ENCODE measurements at places on chromosomes 1 and 21. TPM values are rescaled to one million over a fixed set of nuclear protein-coding genes. Genes with fewer than 3 reads are reported as not detected.

DNA sequence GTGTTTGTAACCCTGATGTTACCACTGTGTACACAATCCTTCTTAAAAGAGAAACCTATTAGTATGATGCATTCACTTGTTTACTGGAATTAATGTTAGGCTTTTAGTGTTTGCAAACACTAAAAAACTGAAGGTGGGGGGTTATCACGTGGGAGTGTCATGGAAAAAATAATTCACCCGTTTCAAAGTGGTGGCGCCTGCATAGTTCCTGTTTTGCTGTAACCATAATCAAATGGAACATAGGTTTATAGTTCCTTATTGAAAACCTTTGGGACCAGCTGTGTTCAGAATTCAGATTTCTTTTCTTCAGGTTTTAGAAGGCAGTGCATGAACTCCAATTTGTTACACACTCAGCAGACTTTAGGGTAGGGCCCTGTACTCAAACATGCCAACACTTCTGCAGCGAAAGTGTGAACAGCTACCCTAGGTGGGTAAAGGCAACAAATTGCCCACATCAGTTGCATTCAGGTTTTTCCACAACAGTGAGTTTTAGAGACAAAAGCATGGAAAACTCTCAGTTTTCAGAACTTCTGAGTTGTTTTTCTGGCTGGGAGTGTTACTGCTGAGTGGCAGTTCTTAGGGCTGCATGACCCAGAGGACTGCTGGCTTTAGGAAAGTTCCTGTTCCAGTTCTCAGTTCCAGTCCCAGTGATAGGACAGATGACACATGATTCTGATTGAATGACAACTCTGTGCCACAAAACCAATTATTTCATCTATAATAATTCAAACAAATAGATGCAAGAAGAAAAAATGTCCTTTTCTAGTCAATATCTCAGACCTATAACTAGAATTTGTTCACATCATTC, 29.1 kb upstream of the IVNS1ABP start:
- peaks cover 9% of the 10 kb centered on the region for H3K4me1 ChIP-seq
- no peak overlapping the region for H3K4me3 ChIP-seq
- H3K27me3 ChIP-seq, result no peaks in the 10 kb centered on the region
- H3K27ac ChIP-seq, result no peak overlapping the region

DNA sequence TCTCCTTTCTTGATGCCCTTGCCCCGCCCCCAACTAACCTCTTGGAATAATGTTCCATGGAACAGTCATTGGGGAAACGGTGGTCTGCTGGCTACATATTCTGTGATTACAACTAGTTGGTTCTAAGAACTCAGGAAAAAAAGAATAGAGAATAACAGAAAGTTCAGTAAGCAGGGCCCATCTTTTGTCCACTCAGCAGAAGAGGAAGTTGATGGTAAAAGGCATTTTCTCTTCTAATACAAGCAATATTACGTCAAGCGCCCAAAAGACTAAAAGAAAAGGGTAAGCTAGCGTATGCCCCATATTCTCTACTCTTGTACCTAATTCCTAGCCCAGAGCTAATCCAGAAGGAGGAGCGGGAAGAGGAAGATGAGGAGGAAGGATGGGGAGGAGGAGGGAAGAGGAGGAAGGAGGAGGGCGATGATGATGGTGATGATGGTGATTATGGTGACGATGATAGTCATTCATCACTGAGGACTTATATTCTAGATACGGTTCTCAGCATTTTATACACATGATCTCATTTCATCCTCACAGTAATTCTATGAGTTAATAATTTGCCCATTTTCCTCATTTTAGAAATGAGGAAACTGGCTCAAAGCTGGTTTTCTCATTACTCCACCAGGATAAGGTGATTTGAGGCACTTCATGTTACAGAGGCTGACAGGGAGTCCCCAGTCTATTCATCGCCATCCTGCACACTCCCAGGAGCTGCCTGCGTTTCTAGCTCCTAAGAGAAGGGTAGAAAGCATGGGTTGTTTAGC, 76.6 kb upstream of the EFHD2 start:
- H3K27ac ChIP-seq, result no peak overlapping the region
- peaks cover 2% of the 10 kb centered on the region for H3K27me3 ChIP-seq
- DNase-seq, result no peak
- H3K36me3 ChIP-seq, result no peaks in the 10 kb centered on the region
- no peak overlapping the region for H3K4me3 ChIP-seq

- H3K27ac ChIP-seq, result no peak overlapping the region
- peaks cover 56% of the 10 kb centered on the region for H3K4me1 ChIP-seq
- H3K27me3 ChIP-seq, result no peaks in the 10 kb centered on the region
- no peak overlapping the region for H3K4me3 ChIP-seq
- H3K36me3 ChIP-seq, result no peaks in the 10 kb centered on the region
These were observed 11.3 kb upstream of the DIPK1A start for GRCh38 chr1:92972409-92973129.

GRCh38 chr1:2358651-2359640, 32.4 kb downstream of the MORN1 start:
- no peaks in the 10 kb centered on the region for H3K4me1 ChIP-seq
- no peak overlapping the region for H3K4me3 ChIP-seq
- H3K36me3 ChIP-seq, result peaks cover 4% of the 10 kb centered on the region
- no peaks in the 10 kb centered on the region for H3K27me3 ChIP-seq
- DNase-seq, result no peak
- H3K27ac ChIP-seq, result no peak overlapping the region

DNA sequence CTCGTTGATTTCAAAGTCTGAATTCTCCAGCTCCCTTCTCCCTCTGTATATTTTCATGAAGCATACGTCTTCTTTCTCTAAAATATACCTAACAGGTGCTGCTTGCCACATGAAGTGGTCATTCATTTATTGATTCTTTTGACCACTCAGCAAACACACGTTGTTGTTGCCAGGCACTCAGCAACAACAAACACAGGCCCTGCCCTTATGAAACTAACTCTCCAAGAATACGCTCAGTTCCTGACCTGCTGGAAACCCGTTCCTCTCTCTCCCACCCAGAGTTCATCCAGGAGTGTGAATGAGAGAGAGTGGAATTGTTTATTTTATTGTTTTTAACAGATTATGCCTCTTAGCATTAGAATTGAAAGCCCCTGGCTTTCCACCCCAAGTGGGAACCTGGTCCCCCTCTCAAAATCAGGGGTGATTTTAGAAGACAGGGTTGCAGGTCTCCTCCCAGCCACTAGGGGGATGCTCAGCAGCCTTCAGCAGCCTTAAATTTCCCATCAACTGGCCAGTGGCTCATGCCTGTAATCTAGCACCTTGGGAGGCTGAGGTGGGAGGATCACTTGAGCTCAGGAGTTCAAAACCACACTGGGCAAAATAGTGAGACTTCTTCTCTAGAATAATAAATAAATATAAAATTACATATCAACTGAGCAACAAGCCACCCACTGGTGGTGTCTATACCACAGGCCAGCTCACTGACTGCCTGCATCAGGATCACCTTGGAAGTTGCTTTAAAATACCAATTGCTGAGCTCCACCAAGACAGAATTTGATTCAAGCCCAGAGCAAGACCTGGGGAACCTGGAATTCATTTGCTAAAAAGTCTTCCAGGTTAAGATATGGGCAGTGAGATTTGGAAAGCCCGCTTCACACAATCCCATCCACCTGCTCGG, 181.0 kb upstream of the KLHDC7A start:
- peaks cover 36% of the 10 kb centered on the region for H3K27me3 ChIP-seq
- H3K27ac ChIP-seq, result no peak overlapping the region
- DNase-seq, result peak; percentile 22
- no peak overlapping the region for H3K4me3 ChIP-seq

DNA sequence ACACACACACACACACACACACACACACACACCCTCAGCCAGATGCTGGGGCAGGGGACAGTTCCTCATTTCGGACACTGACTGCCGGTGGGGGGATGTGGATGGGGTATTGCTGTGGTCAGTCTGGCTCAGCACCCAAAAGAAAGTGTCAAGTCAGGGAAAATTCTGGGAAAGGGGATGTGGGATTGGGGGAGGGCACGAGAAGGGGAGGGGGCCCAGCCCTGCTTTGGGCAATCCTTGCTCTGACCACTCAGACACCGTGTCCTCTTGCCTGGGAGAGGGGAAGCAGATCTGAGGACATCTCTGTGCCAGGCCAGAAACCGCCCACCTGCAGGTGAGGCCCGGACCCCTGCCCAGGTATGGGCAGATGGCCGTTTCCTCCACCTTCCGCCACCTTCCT, at the start of gene C1QC:
C1QC (plus strand) TSS at position 253 of the 400 bp plus-strand sequence. CDS start 391 bp downstream, outside the sequence.
- DNase-seq, result no peak
- H3K36me3 ChIP-seq, result no peaks in the 10 kb centered on the region
- H3K4me1 ChIP-seq, result no peaks in the 10 kb centered on the region
- H3K27me3 ChIP-seq, result peaks cover 2% of the 10 kb centered on the region
- H3K4me3 ChIP-seq, result no peak within 1 kb of the TSS

- no peaks in the 10 kb centered on the region for H3K36me3 ChIP-seq
- H3K27me3 ChIP-seq, result no peaks in the 10 kb centered on the region
- no peak for DNase-seq
- no peak overlapping the region for H3K27ac ChIP-seq
These were observed 3.3 kb upstream of the FCN3 start for GRCh38 chr1:27377760-27378495.

RNU1-3 gene
- total RNA-seq, result 1,341 TPM

AIM2 gene
- total RNA-seq, result 12.2 TPM

SLAMF7 gene
- total RNA-seq, result 82.2 TPM

PLA2G2F gene
- total RNA-seq, result not detected

ARHGEF16 gene
- total RNA-seq, result 0.17 TPM

EXOSC10 gene
- total RNA-seq, result 59.3 TPM

ZRANB2 gene
- total RNA-seq, result 107 TPM

Data from activated naive CD4-positive, alpha-beta T cell treated with anti-CD3 and anti-CD28 coated beads for 36 hours (primary cell).